ENCODE measurements at places on chromosomes 13 and 19. TPM values are rescaled to one million over a fixed set of nuclear protein-coding genes. Genes with fewer than 3 reads are reported as not detected.

The CPB2 gene
- not detected for total RNA-seq

The GET3 gene
- 111 TPM for total RNA-seq

The FBXO27 gene
- 2.6 TPM for total RNA-seq

The CRB3 gene
- total RNA-seq: not detected

DNA sequence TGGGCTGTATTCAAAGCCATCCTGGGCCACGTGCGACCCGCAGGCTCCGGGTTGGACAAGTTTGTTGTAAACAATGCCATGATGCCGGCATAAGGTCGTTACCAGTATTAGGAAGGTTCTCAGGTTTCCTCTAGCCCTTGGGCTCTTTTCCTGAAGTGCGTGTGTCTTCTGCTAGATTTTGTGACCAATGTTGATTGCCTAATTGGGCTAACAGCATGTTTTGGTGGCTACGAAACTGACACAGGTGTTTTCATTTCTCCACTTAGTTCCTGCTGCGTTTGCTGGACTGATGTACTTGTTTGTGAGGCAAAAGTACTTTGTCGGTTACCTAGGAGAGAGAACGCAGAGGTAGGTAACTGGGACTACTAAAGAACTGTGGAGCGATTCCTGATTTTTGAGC, 20.3 kb downstream of the ALOX5AP start:
- DNase-seq: no peak

- DNase-seq: no peak
Observed at GRCh38 chr13:98923641-98924397, 54.0 kb downstream of the DOCK9 start.

DNA sequence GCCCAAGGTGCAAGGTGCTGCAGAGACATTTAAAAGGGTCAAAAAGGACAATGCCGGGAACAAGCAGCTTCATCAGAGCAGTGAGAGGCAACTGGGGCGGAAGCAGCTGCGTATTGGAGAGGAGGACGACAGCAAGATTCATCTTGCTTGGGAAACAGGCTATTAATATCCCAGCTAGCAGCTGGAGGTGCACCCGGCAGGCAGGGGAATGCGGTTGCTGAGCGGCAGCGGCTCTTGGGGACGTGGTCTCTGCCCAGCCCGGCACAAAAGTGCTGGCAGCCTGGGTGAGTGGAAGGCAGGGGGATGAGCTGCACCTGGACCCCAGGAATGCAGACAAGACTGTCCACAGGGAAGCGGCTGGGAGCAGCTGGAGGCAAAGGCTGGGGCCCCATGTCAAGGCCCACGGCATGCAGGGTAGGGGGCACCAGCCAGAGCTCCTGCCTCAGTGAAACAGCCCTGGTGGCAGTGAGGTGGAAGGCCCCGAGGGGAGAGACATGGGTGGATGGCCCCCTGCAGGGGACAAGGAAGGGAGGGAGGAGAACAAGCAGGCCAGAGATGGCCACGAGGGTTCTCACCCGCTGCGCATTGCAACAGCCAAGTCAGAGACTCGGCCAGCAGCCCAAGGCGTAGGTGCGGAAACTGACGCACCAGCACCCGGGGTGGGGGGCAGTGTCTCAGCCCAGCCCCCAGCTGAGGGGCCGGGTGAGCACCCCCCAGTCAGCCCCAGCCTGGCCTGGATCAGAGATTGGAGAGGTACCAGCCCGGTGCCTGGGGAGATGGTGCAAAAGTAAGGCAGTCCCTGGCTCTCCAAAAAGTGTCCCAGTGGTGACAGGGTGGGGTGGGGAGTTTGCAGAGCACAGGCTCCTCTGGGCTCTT, 34.4 kb downstream of the PEPD start:
- no peak for DNase-seq

- no peak for DNase-seq
Observed at GRCh38 chr13:25080773-25081172, 15.2 kb upstream of the PABPC3 start.

DNA sequence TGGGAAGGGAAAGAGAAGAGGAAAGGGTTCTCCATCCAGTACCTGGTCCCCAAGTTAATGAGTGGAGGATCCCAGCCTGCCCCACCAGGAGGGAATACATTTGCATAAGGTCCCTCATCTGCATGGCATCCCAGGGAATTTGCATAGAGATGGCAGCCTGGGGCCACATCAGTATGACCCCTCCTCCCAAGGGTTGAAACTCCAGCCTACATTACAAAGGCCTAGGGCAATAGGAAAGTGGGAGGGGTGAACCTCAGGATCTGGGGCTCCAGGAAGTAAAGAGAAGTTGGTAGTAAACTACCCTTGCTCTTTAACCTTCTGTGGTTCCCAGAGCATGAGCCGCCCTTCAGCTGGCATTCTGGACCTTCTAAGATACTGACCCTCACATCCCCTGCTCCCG, 6.8 kb upstream of the NECTIN2 start:
- DNase-seq: no peak

DNA sequence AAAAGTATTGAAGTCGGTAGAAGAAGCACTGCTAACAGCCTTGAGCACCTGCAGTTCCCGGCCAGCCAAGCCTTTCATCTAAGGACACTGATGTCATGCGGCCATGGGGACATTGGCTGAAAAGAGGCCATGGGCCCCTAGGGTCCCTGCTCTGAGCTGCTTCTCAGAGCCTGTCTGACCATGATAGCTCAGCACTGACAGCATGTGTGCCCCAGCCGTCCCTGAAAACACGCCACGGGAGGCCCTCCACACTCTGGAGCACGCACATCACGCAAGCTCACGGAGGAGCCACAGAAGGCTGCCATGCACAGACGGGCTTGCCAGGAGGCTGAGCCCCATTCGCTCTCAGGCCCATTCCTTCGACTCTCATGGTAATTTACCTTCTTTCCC, 51.8 kb downstream of the MLLT1 start:
- DNase-seq: no peak

DNA sequence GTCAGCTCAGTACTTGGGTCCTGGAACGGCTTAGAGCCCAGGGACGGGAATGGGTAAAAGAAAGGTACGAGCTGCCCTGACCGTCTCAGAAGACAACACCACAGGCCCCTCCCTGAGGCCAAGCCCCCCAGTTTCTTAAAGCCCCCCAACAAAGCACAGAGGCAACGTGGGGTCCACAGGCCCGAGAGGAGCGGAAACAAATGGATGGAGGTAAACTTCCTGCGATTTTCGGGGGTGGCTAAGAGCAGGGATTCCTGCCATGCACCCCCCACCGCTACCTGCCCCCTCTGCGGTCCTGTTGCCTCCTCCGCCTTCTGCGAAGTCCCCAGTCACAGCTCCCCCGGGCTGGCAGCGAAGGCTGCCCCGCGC, 48.2 kb downstream of the PTPRS start:
- DNase-seq: no peak

DNA sequence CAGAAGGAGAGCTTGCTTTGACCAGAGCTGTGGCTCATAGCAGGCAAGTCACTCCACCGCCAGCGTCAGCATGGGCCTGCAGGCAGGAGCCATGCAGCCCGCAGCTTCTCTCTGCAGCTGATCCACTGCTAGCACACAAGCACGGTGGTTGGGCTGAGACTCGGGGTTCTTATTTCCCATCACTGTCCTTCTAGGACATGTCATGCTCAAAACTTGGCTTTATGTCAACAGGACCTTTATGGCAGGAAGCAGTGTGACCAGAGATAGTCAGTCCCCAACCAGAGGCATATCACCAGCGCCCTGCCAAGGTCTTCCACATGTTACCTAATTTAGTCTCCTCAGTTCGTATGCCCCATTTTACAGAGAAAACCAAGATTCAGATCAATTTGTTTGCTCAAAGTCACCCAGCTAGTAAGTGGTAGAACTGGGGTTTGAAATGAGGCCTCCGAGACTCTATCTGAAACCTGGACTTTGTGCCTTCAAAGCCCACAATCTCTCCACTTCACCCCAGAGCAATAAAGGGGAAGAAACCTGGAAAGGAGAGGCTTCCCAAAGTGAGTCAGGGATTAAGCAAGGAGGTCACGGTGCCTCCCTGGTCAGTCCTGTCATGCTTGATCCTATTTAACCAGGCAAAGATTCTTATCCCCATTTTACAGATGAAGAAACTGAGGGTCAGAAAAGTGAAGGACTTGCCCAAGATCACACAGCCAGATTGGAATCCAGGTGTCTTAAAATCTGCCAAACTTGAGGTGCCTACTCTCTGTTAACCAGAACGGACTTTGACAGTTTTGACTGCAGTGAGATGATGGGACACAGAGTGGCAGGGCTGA, 5.1 kb downstream of the TMEM272 start:
- DNase-seq: no peak

- DNase-seq: peak; percentile 90
Observed at GRCh38 chr19:51338563-51339312, 3.2 kb downstream of the VSIG10L start.

GRCh38 chr19:38375748-38376147, 1.4 kb downstream of the PSMD8 start:
- DNase-seq: no peak

DNA sequence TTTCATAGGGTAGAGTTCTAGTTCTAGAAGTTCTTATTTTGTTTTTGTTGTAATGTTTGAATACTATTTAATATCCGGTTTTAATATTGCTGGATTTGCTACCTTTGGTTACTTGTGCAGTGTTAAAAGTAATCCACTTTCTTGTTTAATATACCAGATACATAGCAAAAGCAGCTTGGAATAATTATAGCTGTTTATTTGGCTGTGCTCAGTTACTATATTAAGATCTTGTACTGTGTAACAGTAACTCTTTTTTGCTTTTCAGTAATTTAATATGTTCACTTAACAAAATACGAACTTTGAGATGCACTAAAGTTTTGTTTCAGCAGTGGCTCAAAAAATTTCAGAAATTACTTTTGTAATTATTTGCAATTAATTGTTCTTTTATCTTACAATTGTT, 50.9 kb downstream of the AKAP11 start:
- DNase-seq: no peak

Data from Daoy (cell line).